ENCODE measurements at places on chromosomes 1 and 21. TPM values are rescaled to one million over a fixed set of nuclear protein-coding genes. Genes with fewer than 3 reads are reported as not detected.
A peak's percentile ranks its signal among the peaks of the same experiment; 100 is the strongest.

DNA sequence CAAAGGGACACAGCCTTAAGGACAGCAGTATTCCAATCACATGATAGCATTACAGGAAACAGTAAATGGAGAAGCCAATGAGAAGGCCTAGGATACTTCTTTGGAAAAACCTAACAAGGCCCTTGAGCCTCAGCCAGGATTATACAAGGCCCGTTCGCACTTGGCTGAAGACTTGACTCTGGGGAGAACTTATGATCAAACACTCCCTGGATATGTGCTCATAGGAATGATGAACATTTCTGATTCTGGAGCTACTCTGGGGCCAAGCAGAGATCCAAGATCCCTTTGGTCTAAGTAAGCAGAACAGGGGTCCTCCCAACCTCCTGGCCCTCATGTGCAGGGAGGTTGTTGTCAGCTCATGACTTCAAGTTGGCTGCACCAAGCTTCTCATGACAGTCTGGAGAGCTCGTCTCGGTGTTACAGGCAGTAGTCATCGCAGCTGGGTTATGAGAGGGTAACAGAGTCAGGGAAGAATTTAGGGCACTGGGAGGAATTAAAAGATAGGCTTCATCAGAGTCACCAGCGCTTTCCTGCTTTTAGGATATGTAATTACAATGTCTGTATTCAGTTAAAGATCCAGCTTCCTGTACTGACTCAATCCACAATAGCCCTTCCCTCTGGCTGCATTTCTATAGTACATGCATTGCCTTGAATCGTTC lies 92.5 kb upstream of the IRF2BP2 start:
- no peak for DNase-seq

GRCh38 chr21:16792101-16792500 lies 720.7 kb upstream of the CXADR start:
- DNase-seq = no peak

- no peak for DNase-seq
These were observed 10.9 kb downstream of the ERRFI1 start for GRCh38 chr1:8015036-8015808.

GRCh38 chr1:200415789-200416593 lies 6.2 kb upstream of the ZNF281 start:
- peak; percentile 95 for DNase-seq

- no peak for DNase-seq
These were observed 33.5 kb downstream of the TRIM11 start for GRCh38 chr1:228373004-228373680.

GRCh38 chr21:41897700-41898099 lies 18.6 kb upstream of the PRDM15 start:
- no peak for DNase-seq

CENPF gene
- total RNA-seq = 53.0 TPM

DNA sequence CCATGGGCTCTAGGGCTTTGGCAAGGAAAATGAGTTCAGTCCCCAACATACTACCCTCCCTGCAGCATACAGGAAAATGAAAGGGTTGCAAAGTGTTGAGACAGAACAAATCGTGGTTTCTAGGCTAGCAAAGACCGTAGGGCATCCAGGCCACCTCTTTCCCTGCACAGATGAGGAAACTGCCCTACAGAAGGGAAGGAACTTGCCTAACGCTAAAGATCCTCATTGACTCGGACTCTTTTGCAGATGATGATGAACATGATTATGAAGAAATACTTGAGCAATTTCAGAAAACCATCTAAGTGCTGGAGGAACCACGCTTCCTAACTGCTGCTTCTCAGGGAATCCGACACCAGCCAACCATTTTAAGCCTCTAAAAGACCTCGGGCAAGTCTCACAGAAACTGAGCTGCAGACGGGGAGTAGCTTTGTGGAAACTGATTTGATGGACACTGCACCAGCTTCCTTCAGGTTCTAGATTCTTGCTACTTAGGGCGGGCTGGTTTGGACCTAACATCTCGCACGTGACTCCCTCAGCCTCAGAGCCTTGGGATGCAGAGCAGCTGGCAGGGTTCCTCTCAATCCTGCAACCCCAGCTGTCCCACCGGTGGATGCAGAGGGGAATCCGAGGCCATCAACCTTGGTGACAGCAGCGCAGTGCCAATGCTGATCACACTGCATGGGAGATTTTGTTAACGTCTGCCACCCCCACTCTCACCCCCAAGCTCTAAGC lies 13.4 kb downstream of the THEMIS2 start:
- no peak for DNase-seq

DNA sequence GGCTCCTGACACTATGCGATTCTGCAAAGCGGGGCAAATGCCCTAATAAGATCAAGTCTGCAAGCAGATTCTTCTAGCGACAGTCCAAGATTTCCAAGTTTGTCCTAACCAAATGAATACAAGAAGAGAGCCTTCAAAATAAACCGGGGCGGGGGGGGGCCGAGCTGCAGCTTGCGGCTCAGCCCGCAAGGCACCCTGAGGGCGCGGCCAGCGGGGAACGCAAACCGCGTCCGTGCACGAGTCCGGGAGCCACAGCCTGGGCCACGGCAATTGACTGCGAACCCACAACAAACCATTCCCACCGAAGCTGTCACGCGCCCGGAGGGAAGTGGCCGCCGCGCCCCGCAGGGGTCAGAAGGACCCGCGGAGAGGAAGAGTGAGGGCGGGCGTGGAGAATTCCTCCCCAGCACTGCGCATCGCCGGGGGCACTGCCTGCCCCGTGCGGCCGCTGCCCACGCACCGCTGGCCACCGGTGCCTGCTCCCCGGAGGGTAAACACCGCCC lies 687 bp downstream of the TGFBR3 start:
- DNase-seq = no peak

GRCh38 chr21:41763398-41763931 lies 3.4 kb downstream of the RIPK4 start:
- DNase-seq = peak; percentile 85

DNA sequence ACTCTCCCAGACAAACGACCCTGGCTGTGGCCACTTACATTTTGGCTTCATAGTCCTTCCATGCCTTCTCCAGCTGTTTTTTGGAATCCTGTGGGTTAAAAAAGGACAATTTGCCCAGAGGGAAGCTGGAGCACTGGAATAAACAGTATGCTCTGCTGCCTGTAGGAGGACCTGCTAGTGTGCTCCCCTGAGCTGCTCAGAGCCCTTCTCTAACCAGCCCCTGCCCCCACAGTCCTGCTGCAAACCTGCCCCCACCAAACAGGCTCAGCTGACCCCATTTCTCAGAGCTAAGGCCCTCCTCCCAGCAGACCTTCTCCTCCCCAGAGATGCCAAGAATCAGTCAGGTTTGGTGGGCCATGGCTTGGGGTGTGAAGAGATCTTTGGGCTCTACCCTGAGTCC lies 26.9 kb upstream of the TCEA3 start:
- no peak for DNase-seq

HUNK gene
- total RNA-seq = 0.17 TPM

AMY2A gene
- total RNA-seq = not detected

- DNase-seq = no peak
These were observed 145.4 kb downstream of the PTGER3 start for GRCh38 chr1:70902211-70902610.

GRCh38 chr1:242128951-242129502 lies 130.1 kb upstream of the MAP1LC3C start:
- DNase-seq = peak; percentile 39

Measured in foreskin keratinocyte (primary cell).